Type B pancreatic cell (in vitro differentiated cells): ENCODE measurements at places on chromosomes 4 and X. TPM values are rescaled to one million over a fixed set of nuclear protein-coding genes. Genes with fewer than 3 reads are reported as not detected.

DNA sequence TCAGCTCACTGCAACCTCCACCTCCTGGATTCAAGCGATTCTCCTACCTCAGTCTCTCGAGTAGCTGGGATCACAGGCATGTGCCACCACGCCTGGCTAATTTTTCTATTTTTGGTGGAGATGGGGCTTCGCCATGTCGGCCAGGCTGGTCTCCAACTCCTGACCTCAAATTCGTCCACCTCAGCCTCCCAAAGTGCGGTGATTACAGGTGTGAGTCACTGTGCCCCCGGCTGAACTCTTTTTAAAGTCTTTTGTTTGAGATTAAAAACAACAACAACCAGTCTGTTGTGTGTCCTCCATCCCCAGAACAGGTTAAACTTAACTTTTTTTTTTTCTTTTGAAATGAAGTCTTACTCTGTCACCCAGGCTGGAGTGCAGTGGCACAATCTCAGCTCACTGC lies 36.3 kb upstream of the RBPJ start:
- H3K4me1 ChIP-seq = peaks cover 3% of the 10 kb centered on the region
- no peaks in the 10 kb centered on the region for H3K27me3 ChIP-seq
- H3K27ac ChIP-seq = no peak overlapping the region
- H3K4me3 ChIP-seq = no peak overlapping the region
- no peak for DNase-seq

DNA sequence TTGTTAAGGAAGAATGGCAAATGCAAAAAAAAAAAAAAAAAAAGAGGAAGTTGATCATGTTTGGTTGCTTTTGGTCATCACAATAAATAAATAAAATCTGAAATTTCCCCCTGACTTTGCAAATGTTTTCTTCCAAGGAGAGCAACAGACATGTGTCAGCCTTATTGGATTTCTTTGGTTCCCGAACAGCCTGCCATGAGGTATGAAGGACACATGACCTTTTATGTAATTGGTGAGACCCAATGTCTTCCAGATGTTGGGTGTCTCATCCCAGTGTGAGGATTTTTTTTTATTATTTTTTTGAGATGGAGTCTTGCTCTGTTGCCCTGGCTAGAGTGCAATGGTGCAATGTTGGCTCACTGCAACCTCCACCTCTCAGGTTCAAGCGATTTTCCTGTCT lies 24.6 kb upstream of the CD99 start:
- H3K4me3 ChIP-seq = no peak overlapping the region
- no peak overlapping the region for H3K27ac ChIP-seq
- DNase-seq = no peak
- peaks cover 11% of the 10 kb centered on the region for H3K4me1 ChIP-seq

ASMT gene
- total RNA-seq = not detected in 2 replicates

DNA sequence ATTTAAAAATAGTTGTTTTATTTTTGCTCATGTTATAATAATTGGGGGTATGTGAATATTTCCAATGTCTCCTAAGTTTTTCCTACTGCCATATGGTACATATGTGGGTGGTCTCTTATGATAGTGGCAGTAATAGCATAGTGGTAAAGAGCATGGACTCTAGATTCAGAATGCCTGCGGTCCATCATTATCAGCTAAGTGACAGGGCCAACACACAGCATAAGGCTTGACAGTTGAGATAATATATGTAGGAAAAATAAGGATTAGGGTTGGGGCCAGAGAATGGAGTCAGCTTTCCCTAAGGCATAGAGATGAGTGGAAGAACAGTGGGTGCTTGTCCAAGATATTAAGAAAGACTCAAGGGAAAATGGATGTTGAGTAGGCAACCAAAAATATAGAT lies 2707.5 kb downstream of the PCDH7 start:
- no peak overlapping the region for H3K27ac ChIP-seq
- no peaks in the 10 kb centered on the region for H3K27me3 ChIP-seq
- H3K4me1 ChIP-seq = peaks cover 10% of the 10 kb centered on the region
- no peaks in the 10 kb centered on the region for H3K36me3 ChIP-seq

PLXNB3 gene
- total RNA-seq = 1.2 and 1.4 TPM in 2 replicates

ATP1B4 gene
- not detected in 2 replicates for total RNA-seq

DNA sequence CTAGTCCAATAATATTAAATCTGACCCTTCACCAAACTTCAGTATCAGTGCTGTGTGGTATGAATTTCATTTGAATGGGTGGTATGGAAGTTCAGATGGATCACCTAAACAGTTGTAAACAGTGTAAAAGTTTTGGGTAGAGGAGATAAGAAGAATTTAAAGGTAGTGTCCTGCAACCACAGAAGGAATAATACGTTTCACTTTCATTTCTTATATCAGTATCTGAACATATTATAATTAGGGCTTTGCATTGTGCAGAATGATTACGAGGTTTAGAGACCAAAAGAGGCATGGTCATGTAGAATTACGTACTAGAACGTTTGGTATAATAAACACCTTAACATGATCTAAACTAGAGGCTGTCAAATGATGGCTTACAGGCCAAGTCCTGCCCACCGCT lies 116.1 kb downstream of the PDLIM5 start:
- no peaks in the 10 kb centered on the region for H3K27me3 ChIP-seq
- no peak overlapping the region for H3K4me3 ChIP-seq
- no peak overlapping the region for H3K27ac ChIP-seq
- no peaks in the 10 kb centered on the region for H3K36me3 ChIP-seq
- no peak for DNase-seq

- no peak overlapping the region for H3K4me3 ChIP-seq
- H3K4me1 ChIP-seq = no peaks in the 10 kb centered on the region
- H3K36me3 ChIP-seq = no peaks in the 10 kb centered on the region
- H3K27ac ChIP-seq = no peak overlapping the region
Observed at GRCh38 chr4:155228713-155229112, 20.3 kb downstream of the NPY2R start.

DNA sequence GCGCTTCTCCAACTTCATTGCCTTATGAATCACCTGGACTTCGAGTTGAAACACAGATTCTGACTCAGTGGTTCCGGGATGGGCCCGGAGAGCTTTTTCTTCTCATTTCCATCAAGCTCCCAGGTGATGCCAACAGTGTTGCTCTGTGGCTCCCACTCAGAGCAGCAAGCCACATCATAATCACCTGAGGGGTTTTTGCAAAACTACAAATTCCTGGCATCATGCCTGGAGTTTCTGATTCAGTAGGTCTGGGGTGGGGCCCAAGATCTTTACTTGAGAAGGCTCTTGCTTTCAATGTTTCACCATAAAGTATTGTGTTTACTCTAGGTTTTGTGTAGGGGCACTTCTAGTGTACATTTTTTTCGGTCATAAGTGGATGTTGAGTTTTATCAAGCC lies 7.0 kb downstream of the MTM1 start:
- H3K27me3 ChIP-seq = no peaks in the 10 kb centered on the region
- H3K4me3 ChIP-seq = peak overlapping the region; percentile 14
- no peak for DNase-seq
- peak overlapping the region; percentile 64 for H3K27ac ChIP-seq

GRCh38 chrX:30572004-30572403 lies 5.6 kb downstream of the TASL start:
- no peak for DNase-seq
- no peak overlapping the region for H3K27ac ChIP-seq
- no peak overlapping the region for H3K4me3 ChIP-seq

PABPC1L2A gene
- total RNA-seq = not detected in 2 replicates

GRCh38 chrX:15947648-15948317 lies 93.2 kb upstream of the AP1S2 start:
- peak overlapping the region; percentile 13 for H3K4me3 ChIP-seq
- H3K4me1 ChIP-seq = peaks cover 15% of the 10 kb centered on the region
- no peaks in the 10 kb centered on the region for H3K27me3 ChIP-seq
- H3K36me3 ChIP-seq = no peaks in the 10 kb centered on the region

SLC9B2 gene
- total RNA-seq = 4.0 and 12.9 TPM in 2 replicates

DNA sequence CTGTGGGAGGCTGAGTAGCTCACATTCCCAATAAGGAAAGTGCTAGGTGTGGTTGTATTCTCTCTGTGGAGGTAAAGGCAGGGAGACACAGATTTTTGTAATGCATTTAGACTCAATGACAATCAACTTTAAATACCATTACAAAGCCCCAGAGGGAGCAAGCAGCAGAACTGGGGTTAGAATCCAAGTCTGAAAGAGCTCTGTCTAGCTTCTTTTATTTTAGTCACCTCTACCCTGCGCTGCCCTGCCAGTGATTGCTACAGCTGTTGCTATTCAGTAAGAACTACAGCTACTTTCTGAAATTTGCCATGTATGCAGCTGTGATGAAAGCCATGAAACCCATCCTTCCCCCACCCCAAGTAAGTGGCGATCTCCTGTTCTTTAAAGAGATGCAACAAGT lies 22.5 kb downstream of the SLC39A8 start:
- no peak overlapping the region for H3K4me3 ChIP-seq
- no peak overlapping the region for H3K27ac ChIP-seq
- peaks cover 4% of the 10 kb centered on the region for H3K36me3 ChIP-seq

- no peaks in the 10 kb centered on the region for H3K27me3 ChIP-seq
- no peak for DNase-seq
- no peak overlapping the region for H3K4me3 ChIP-seq
- H3K27ac ChIP-seq = no peak overlapping the region
- peaks cover 36% of the 10 kb centered on the region for H3K36me3 ChIP-seq
Observed at GRCh38 chr4:56475917-56476316, 8.5 kb downstream of the SRP72 start.

DNA sequence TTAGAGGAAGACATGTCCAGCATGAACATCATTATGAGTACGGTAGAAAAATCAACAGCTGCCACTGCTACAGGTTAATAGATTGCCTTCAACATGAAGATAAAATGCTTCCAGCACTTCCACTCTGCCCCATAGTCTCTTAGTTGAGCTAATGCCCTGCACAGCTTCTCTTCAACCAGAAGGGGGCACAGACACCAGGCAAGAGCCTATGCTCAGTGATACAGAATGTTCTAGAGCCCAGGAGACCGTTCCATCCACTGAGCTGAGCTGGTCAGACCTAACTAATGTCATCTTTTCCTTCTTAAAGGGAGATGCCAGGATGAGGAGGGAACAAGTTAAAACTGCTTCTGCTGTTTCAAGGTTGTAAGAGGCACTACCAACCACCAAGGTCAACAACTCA lies 42.2 kb downstream of the SMIM10L2A start:
- H3K27me3 ChIP-seq = peaks cover 3% of the 10 kb centered on the region
- H3K27ac ChIP-seq = no peak overlapping the region
- no peak overlapping the region for H3K4me3 ChIP-seq
- H3K4me1 ChIP-seq = no peaks in the 10 kb centered on the region

TTC29 gene
- 2.8 and 3.6 TPM in 2 replicates for total RNA-seq

DNA sequence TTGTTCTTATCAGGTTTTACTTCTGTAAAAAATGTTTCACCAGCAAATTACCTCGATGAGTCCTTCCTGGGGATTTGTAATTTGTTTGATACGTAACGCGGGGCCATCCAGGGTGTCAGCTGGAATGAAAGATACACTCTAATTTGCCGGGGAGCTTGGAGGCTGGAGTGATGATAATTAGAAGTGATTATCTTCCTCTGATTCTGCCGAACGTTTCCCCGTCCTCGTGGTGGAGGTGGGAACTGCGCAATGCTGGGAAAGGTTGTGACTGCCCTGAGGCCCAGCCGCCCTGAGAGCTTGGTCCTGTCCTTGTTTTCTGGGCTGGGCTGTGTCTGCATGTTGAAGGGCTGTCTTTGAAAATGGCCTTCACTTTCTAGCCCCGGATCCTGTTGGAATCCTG lies 48.0 kb downstream of the SORCS2 start:
- DNase-seq = no peak
- H3K27me3 ChIP-seq = no peaks in the 10 kb centered on the region
- H3K36me3 ChIP-seq = no peaks in the 10 kb centered on the region
- H3K27ac ChIP-seq = peak overlapping the region; percentile 41

- H3K27ac ChIP-seq = no peak overlapping the region
- H3K4me3 ChIP-seq = no peak overlapping the region
- no peak for DNase-seq
- H3K27me3 ChIP-seq = peaks cover 10% of the 10 kb centered on the region
Observed at GRCh38 chr4:8046925-8047541, 107.4 kb upstream of the AFAP1 start.

DNA sequence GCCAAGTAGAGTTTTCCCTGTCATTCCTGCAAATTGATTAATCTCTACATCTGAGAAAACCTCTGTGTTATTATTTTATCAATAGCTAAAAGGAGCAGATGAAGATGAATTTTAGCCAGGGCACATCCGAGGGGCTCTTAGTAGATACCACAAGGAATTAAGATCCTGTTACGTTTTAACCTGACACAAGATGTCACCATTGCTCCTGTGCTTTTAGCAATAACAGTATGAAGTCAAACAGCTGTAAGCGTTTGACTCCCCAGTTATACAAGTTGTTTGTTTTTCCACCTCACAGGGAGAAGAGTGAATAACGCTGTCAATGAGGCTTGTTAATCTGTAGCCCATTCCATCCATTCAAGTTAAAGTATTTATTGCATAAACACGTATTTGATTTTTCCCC lies 76.0 kb upstream of the AP1S2 start:
- peaks cover 3% of the 10 kb centered on the region for H3K27me3 ChIP-seq
- DNase-seq = no peak
- no peaks in the 10 kb centered on the region for H3K36me3 ChIP-seq
- H3K4me3 ChIP-seq = no peak overlapping the region
- H3K27ac ChIP-seq = no peak overlapping the region

- DNase-seq = no peak
- no peaks in the 10 kb centered on the region for H3K27me3 ChIP-seq
- H3K36me3 ChIP-seq = no peaks in the 10 kb centered on the region
- no peak overlapping the region for H3K27ac ChIP-seq
- H3K4me3 ChIP-seq = no peak overlapping the region
Observed at GRCh38 chr4:109022961-109023360, 260.1 kb upstream of the ETNPPL start.

AFM gene
- total RNA-seq = 2.9 TPM in 2 replicates

LPAR4 gene
- total RNA-seq = 5.3 TPM in 1 of 2 replicates, not detected in the other

SOWAHB gene
- 4.8 and 8.4 TPM in 2 replicates for total RNA-seq

GRCh38 chr4:8603931-8604330 lies 11.4 kb downstream of the CPZ start:
- no peak overlapping the region for H3K27ac ChIP-seq
- no peak for DNase-seq
- H3K4me3 ChIP-seq = no peak overlapping the region
- H3K4me1 ChIP-seq = no peaks in the 10 kb centered on the region

DNA sequence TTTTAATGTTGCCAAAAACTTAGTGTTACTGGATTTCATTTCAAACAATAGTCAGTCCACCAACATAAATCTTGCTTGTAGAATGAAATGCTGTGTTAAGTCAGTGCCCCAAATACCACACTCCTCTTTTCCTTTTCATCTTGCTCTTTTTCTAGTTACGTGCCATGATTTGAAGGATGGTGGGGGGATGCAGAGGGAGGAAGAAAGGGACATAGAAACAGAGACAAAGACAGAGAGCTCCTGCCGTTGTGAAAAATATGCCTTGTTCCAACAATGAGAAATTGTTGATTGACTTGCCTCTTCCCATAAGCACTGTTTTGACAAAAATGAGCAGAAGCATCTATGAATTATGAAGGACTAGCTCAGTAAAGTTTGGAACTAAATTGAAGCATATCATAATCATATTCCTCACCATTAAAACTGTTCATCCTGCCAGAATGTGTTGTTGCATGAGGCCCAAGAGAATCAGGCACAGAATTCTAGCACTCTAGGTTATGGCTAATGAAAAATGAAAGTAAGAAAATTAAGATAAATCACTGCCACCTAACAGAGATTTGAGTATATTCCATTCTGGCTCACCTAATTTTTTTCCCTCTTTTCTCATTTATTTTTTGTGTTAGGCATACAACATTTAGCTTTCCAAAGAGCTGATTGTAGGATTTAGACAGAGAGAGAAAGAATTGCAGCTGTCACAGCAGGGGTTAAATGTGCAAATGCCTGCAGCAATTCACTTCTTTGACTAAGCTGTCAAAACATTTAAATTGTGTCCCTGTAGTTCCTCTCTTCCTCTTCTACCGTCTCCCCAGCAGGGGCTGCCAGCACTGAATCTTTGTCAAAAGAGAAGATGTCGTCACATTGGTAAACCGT lies 111.6 kb upstream of the PTPN13 start:
- H3K4me1 ChIP-seq = peaks cover 33% of the 10 kb centered on the region
- H3K27ac ChIP-seq = peak overlapping the region; percentile 26
- peak overlapping the region; percentile 61 for H3K4me3 ChIP-seq
- H3K27me3 ChIP-seq = peaks cover 6% of the 10 kb centered on the region
- no peaks in the 10 kb centered on the region for H3K36me3 ChIP-seq
